ENCODE measurements at places on chromosomes 7 and 10.

GRCh38 chr7:36366005-36366717 lies 23.5 kb upstream of the ANLN start:
- DNase-seq: no peak

DNA sequence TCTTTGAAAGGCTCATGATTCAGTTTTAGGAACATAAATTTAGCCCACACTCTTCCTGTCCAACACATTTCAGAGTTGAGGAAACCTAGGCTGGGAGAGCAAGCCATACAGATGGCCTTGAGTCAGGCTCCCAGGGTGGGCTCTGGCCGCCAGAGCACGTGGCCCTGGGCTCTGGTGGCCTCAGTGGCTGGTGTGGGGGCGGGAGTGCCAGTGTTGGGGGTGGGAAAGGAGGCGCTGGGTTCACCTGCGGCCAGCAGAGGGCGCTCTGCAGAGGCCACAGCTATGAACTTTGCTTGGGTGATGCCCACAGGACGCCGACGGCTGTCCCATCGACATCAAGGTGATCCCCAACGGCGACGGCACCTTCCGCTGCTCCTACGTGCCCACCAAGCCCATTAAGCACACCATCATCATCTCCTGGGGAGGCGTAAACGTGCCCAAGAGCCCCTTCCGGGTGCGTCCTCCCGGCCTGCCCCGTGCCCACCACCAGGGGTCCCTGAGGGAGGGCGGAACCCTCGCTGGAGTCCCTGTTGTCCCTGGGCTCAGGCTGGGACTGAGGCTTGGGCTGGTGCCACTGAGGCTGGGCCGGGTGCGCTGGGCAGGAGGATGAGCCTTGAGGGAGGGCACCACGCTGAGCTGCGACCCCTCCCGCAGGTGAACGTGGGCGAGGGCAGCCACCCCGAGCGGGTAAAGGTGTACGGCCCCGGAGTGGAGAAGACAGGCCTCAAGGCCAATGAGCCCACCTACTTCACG lies 11.9 kb downstream of the FLNC start:
- DNase-seq: peak; percentile 60

DNA sequence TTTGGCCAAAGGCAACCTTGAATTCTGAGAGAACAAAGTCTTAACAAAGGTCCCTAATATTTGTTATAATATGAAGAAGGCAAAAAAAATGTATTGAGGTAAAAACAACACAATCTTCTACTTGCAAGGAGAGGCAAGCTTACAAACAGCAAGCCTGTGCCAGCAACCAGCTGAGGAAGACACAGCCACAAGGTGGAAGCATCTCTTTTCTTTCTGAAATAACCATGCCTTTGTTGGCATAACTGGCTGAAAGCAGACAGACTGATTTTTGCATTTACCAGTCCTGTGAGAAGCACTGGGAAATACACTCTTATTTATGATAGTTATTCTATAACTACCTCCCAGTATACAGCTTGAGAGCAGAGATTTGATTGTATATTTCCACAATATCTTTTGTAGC lies 292.0 kb downstream of the PHTF2 start:
- peak; percentile 11 for DNase-seq

GRCh38 chr7:86920154-86920553 lies 139.3 kb downstream of the ELAPOR2 start:
- no peak for DNase-seq

- no peak for DNase-seq
These were observed 65.8 kb downstream of the INHBA start for GRCh38 chr7:41637049-41637448.

DNA sequence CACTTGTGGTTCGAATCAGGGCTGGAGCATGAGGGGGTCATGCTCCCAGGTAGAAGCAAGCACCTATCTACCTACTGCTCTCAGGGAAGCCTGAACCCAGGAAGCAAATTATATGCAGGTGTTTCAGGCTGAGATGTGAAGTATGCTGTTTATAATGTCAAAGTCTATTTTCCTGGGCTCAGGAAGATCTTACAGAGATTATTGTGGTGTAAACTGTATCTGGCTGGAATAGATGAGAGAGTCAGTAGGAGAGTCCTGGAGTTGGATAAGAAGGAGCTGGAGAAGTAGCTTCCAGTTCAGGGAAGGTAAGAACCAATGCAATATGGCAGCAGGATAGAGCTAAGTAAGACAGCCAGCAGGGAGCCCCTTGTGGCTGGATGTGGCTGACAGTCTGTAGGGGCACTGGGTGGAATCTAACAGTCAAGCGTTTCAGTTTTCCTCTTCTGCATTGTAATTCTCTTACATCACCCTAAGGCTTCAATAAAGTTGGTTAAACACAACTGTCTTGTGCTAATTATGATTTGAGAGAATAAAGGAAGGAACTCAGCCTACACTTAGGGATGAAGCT lies 105.9 kb upstream of the EEPD1 start:
- no peak for DNase-seq

DNA sequence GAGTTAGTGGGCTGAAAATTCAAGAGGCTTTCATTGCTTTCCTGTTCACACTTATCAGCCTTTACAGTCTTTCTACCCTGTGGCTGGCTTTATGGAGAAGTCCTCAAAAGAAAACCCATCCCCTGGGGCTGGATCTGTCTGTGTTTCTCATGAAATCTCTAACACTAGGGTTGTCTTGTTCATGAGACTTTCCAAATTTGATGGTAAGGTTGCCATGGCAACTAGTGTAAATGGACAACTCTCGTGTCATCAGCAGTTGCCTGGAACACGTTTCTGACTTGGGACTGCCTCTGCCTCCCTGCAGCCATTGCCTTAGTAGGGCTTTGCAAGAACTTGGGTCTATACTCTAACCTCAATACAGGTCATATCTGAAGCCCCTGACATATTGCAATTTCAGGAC lies 35.8 kb upstream of the PLPP4 start:
- DNase-seq: no peak

DNA sequence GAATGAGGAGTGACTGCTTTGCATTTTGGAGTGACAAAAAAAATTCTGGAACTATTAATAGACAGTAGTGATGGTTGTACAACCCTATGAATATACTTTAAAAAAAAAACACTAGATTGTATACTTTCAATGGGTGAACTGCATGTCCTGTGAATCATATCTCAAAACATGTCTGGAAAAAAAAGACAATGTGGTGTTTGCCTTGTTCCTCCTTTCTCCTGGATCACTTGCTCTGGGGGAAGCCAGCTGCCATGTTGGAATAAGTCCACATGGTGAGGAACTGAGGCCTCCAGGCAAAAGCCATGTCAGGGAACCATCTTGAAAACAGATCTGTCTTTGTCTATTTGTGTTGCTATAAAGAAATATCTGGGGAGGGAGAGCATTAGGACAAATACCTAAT lies 39.5 kb upstream of the YAE1 start:
- DNase-seq: no peak

GRCh38 chr7:66946545-66946944 lies 25.5 kb downstream of the TMEM248 start:
- DNase-seq: peak; percentile 78

GRCh38 chr7:74587435-74588126 lies 69.9 kb upstream of the GTF2I start:
- DNase-seq: peak; percentile 93

GRCh38 chr10:33052915-33053810 lies 95.1 kb upstream of the ITGB1 start:
- no peak for DNase-seq

DNA sequence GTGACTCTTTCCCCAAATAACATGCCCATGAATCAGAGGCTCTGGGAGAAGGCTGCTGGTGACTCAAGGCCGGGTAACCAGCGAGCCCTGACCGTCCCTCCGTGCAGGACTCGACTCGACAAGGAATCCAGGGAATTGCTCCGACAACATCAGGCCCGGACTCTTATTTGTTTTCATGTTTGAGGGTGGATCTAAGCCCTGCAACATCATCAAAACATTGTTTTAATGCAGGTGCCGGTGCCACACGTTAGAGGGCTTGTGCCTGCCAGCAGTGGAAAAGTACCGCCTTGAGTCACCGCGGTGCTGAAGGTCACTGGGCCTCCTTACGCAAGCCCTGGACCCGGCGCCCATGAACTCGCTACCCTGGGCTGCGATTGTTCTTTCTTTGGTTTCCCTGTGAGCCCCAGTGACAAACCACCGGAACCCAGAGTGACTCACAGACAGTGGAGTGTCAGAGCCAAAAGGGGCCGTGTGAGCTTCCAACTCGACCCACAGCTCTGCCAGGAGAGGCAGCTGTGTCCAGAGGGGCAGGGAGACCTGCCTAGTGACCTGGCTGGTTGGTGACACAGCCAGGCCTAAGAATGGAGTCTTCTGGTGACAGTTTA lies 139.4 kb upstream of the SHH start:
- DNase-seq: peak; percentile 82

DNA sequence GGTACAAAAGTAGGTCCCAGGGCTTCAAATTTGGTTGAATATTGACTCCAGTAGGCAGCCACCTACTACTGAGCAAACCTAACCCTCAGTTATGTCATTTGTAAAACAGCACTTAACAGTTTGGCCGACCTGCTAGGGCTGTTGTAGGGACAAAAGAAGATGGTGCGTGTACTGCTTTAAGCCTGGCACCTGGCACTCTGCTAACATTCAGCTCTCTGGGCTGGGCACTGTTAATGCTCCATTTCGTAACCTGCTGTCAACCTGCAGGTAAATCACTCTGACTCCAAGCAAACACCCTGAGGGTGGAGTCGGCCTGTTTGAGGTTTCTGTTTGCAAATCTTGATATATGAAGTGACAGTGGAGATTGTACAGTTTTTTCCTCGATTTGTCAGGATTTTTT lies 7.2 kb downstream of the ZKSCAN1 start:
- DNase-seq: peak; percentile 93

DNA sequence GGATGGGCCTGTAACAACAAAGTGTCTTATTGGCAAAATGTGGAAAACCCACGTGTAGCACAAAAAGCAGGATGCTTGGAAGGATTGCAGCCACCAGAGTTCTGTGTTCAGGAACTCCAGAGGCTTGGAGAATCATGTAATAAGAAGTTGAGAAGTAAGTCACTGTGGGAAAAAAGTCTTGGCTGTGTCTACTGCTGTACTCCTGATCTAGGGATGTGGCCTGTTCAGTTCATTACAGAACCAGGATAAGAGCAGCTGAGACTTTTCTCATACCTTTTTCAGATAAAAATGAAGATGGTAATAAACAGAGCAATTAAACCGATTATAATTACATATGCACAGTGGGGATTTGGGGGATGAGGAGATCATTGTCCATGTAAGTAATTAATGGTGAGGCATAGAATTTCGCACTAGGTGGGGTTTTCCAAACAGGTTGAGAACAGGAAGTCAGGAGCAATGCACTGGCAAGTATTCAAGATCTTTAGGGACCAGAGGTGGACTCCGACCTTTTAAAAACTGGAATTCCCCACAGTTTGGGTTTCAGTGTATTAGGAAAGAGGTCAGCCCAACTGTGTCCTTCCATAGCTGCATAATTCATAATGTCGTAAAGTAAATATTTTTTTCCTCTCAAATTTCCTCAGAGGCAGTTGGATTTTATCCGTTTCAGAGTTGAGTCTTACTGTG lies 281.7 kb downstream of the FRMD4A start:
- no peak for DNase-seq

GRCh38 chr10:63273577-63273976 lies 140.4 kb downstream of the NRBF2 start:
- DNase-seq: no peak

DNA sequence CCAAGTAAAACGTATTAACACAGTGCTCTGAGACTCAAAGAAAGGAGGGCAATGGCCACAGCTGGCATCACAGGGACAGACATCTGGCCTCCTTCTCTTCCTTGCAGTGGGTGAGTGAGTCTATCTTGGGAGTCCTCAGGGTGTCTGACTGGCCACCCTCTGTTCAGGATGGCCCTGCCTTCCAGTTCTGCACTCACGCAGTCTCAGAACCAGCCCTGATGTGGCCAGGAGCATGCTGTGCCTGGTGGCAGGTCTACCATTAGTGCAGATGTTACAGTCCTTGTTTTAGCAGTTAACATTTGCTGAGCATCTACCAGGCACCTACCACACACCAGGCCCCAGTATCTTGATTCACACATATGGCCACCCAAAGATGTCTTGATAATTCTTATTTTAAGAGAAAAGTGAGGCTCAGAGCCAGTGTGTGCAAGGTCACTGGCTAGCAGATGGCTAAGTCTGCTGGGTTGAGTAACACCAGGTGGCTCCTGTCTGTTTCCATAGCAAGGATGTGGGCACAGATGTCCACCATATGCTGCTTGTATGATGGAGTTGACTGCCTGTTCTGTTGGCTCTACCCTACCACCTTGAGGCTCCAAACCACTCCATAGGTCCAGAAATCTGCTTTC lies 23.2 kb upstream of the ARHGAP22 start:
- DNase-seq: no peak

GRCh38 chr10:80517416-80518142 lies 20.1 kb upstream of the SH2D4B start:
- no peak for DNase-seq

DNA sequence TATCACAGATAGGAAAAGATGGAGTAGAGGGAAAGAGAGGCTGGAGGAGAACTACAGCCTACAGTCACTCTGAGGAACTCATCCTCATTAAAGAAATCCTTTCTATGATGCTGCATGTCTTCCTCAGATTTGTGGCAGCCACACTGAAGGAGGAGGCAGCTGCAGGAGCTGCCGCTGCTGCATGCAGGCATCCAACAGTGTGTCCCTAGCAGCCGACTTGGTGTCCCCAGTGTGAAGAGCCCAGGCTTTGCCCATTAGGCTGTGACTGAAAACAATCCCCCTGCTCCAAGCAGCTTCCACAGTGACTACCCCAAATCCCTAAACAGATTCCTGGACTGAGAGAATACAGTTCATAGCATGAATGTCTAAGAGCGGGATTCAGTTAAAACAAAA lies 23.1 kb downstream of the SKIDA1 start:
- DNase-seq: no peak

- DNase-seq: no peak
These were observed 438.3 kb downstream of the DNAJB6 start for GRCh38 chr7:157775021-157775559.

DNA sequence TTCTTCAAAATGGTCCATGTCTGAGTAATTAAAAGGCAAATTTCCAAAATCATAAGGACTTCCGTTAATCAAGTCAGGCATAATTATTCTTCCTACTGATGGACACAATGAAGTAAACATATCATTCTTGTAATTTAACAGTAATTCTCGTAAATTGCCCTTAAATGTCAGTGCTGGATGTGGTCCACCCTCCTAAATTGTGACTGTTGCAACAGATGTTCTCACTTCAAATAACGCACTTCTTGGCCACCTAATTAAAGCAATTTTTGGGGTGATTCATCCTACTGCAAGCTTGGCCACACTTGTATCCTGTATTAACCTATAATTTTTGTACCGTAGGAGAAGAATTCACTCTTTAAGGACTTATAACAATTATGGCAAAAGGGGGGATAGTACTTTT lies 1.9 kb downstream of the COL1A2 start:
- no peak for DNase-seq
